ENCODE measurements at places on chromosomes 12 and 14.

DNA sequence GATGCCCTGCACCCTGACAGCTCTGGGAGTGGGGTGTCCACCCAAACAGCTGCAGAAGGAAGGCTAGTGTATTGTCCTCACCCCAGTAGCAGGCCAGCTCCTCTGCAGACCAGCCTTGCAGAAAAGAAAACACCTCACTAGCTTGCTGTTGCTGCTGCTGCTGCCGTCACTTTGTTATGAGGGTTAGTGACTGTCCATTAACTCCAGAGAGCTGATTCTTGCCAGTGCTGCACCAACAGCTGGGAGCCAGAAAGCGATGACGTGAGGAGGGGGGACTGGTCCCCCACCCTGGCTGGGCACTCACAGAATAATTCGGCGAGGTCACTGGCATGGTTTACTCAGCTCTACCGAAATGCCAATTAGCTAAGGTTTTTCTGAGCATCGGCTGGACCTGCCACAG, 2.8 kb downstream of the SYNDIG1L start:
- no peak for DNase-seq

DNA sequence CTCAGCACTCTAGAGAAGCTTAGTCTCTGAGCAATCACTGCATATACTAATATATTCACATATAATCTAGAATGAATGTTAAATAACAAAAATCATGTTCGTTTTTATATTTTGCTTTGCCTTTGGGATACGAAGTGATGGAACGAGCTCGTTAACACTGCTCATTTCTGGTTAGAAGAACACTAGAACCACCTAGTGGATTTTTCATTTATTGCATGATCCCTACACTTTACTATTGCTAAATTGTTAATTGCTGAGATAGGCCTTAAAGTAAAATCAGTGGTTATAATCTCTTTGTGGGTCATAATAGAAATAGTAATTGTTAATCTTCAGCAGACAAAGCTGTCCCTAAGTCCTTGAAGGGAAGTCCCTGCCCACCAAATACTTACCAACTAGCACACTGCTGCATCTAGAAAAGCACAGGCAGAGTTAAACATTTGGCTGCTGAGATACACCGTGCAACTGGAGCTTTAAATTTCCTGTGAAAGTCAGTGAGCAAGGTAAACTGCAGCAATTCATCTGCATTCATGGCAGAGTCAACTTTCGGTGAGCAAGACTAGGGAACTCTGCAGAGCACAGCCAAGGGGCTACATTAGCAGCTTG, 353.7 kb downstream of the APAF1 start:
- DNase-seq: peak; percentile 18

- DNase-seq: no peak
Observed at GRCh38 chr14:98916036-98916435, 356.0 kb downstream of the BCL11B start.

DNA sequence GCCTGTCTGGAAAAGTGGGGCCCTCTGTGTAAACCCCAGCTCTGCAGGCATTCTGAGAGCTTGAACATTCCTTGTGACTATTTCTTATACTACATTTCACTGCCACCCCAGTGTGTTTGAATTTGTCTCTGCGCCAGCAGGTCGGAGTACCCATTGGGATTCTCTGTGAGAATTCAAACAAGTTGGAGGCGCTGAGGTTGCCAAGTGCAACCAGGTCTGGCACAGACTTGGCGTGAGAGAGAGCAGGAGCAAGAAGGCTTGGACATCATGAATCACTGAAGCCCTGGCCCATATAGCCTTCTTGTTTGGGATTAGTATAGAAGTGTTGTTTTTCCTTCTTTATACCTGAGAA, 33.0 kb upstream of the ATP2A2 start:
- DNase-seq: no peak

- DNase-seq: no peak
Observed at GRCh38 chr12:88243982-88244381, 101.9 kb downstream of the TMTC3 start.

GRCh38 chr14:81681541-81681940, 147.9 kb upstream of the SEL1L start:
- no peak for DNase-seq

DNA sequence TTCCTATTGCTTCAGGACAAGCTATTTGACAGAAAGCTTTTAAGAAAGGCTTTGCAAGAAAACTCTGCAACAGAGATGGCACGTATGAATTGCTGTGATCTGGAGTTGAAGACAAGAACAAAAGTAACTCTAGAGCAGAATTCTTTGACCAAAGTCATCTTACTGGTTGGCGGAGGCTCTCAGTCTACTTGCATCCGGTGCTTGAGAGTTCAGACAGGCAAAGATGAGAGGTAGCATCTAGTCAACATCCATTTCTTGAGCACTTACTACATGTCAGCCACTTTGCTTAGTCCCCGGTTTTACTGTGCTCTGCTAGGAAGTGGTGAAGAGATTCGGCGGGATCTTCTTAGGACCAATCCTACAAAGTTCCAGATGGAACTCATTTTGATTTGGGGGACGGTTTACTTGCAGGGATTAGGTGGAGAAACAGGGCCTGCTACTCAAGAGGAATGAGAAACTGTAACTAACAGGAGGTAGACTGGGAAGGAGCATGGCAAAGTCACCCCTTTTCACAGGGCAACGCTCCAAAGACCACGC, 404 bp upstream of the CCDC91 start:
- no peak for DNase-seq

DNA sequence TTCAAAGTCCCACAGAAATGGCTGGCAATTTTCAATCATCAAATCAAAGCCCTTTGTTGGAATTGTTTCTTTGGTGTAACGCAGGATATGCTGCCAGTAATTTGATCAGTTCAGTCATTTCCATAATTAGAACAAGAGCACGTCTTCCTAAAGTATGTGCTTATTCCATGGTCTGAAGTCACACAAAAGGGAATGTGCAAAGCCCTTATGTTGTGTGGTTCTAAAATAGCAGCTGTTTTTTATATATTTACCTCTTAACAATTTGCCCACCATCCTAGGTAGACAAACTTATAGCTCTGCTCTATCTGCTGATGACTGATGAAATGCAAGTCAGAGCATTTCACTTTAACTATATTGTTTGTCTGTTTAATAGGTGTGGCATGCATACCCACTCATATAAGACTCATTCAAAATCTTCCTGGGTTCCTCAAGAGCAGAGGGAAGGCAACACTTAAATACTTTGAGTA, 176.1 kb upstream of the SLC38A2 start:
- no peak for DNase-seq

- DNase-seq: no peak
Observed at GRCh38 chr14:96072076-96072475, 32.9 kb downstream of the C14orf132 start.

- no peak for DNase-seq
Observed at GRCh38 chr14:24911324-24912109, 138.4 kb downstream of the STXBP6 start.

All from 8988T (cell line).